ENCODE measurements at places on chromosomes 1 and 21.

GRCh38 chr1:190759807-190760206, 282.1 kb upstream of the BRINP3 start:
- DNase-seq, result no peak

DNA sequence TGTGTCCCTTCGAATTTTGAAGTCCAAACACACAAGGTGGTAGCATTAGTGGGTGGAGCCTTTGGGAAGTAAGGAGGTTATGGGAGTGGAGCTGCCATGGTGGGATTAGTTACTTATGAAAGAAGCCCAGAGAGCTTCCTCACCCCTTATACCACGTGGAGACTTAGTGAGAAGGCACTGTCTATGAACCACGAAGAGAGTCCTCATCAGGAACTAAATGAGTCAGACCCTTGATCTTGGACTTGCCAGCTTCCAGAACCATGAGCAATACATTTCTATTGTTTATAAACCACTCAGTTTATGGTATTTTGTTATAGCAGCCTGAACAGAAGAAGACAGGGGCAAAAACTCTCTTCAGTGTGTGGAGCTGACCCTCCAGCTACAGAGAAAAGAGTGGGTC, 259.3 kb upstream of the AJAP1 start:
- DNase-seq, result no peak

- no peak for DNase-seq
These were observed 113.9 kb downstream of the GLIS1 start for GRCh38 chr1:53625049-53625448.

DNA sequence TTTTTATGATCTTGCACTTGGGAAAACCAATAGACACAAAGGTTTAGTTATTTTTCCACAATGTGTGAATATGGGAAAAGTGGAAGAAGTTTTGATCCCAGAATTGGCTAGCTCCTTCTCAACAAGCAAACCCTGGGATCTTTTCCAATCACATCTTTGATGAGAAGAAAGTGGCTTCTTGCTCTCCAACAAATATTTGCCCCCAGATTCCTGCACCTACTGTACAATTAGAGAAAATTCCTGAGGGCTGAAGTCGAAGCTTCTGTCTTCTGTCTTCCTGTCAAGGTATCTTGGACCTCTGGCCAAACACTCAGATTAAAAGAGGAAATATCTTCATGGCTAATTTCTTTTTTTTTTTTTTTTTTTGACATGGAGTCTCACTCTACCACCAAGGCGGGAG, 113.1 kb upstream of the SLC45A1 start:
- DNase-seq, result no peak

GRCh38 chr1:160018347-160018746, 13.4 kb downstream of the PIGM start:
- no peak for DNase-seq

- DNase-seq, result no peak
These were observed 4.8 kb downstream of the RIPK4 start for GRCh38 chr21:41761934-41762635.

- DNase-seq, result no peak
These were observed 45.2 kb downstream of the MATN1 start for GRCh38 chr1:30678209-30678608.

DNA sequence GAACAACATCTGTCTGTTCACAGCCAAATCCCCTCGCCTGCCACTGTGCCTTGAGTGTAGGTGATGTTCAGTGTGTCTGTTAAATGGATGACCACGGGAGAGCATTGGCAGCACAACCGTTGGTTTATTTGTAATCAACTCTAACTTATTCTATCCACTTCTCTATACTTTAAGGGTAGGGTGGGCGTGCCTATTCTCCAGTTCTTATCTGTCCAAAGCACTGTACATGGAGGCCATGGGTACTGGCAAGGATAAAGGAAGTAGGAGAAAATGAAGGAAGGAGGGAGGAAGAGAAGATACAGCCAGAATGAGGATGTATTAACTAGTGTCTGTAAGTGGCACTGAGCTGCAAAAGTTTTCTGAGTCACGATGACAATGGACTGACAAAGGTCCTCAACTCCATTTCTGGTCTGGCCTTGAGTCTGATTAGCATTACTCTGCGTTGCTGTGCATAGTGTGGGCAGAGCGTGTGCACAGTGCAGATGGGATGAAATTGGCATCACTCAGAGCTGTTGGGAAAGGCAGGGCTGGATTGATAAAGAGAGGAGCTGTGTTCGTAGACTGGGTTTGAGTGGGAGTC, 7.1 kb downstream of the RHOU start:
- no peak for DNase-seq

- DNase-seq, result no peak
These were observed 62.8 kb downstream of the PAX7 start for GRCh38 chr1:18693256-18694098.

- DNase-seq, result no peak
These were observed 11.5 kb upstream of the VASH2 start for GRCh38 chr1:212938846-212939245.

GRCh38 chr1:228666686-228667623, 68.3 kb upstream of the RHOU start:
- DNase-seq, result no peak

DNA sequence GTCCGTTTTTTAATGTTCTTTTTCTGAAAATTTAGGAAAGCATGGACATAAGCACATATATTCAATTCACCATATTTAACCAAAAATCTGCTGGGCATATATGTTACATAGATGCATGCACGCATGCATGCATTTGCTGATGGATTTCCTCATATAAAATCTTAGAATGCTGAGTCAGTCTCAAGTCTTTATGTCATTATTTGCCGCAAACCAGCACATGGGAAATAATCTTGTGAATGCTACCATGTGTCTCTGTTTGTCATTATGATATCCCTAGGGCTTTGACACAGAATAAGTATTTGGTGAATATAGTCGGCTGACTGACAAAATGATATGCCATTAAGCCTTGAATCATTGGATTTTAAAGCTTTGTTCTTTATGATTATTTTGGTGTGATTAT, 776.5 kb downstream of the KCNT2 start:
- DNase-seq, result no peak

All from cortex of kidney (tissue), 1 donor.